ENCODE measurements at places on chromosomes 5 and 9. TPM values are rescaled to one million over a fixed set of nuclear protein-coding genes. Genes with fewer than 3 reads are reported as not detected.

DNA sequence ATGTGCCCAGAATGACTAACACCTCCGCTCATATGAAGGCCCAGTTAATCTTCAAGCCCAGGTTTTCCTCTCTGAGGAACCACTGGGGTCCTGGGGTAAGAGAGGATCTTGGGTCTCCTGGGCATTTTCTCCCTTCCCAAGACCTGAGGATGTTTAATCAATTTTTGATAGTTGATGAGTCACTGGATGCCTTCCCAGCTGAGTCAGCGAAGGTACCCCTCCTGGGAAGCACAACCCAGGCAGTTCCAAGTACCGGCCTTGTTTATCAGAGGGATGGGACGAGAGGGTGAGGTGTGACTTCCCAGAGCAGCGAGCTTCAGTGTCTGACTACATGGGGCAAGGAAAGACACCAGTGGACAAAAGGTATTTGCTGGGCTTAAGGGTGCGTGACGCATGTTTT, 119.6 kb upstream of the IL12B start:
- DNase-seq: no peak

- no peak for DNase-seq
These were observed 8.2 kb downstream of the ABL1 start for GRCh38 chr9:130843049-130843908.

POU5F2 gene
- 3.2 TPM for total RNA-seq

GRCh38 chr5:5149154-5149553, 9.0 kb downstream of the ADAMTS16 start:
- no peak for DNase-seq

ADAMTS12 gene
- total RNA-seq: 3.7 TPM

GRCh38 chr5:61625681-61626621, 293.9 kb downstream of the ZSWIM6 start:
- peak; percentile 58 for DNase-seq

DNA sequence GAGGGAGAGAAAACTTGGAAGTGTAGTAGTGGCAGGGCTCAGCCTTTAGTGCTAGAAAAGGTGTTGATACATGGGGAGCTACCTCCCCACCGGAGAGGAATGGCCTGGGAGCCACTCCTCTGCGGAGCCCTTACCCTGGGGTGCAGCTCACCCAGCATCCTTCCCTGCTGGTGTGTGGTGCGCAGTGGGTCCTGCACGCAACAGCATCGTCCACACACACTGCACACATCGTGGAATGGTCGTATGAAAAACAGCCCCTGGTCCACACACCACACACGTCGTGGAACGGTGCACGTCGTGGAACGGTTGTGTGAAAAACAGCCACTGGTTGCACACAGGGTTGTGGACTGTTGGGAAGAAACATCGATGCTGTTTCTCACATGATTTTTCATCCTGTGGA, 16.1 kb upstream of the AHRR start:
- DNase-seq: no peak

DNA sequence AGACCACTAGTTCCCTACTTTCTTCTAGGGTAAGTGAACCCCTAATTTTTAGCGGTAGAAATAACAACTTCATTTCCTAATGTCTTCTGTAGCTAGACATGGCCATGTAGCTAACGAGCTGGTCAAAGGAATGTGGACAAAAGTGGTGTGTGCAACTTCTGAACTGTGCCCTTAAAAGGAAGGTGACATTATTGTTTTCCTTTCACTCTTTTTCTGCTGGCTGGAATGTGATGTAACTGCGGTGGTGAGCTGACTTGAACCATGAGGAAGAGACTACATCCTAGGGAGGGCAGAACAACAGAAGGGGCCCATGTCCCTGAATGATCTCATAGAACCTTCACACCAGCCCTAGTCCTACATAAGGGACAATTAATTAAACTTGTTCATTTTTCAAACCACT, 1.3 kb upstream of the SNX2 start:
- no peak for DNase-seq

DNA sequence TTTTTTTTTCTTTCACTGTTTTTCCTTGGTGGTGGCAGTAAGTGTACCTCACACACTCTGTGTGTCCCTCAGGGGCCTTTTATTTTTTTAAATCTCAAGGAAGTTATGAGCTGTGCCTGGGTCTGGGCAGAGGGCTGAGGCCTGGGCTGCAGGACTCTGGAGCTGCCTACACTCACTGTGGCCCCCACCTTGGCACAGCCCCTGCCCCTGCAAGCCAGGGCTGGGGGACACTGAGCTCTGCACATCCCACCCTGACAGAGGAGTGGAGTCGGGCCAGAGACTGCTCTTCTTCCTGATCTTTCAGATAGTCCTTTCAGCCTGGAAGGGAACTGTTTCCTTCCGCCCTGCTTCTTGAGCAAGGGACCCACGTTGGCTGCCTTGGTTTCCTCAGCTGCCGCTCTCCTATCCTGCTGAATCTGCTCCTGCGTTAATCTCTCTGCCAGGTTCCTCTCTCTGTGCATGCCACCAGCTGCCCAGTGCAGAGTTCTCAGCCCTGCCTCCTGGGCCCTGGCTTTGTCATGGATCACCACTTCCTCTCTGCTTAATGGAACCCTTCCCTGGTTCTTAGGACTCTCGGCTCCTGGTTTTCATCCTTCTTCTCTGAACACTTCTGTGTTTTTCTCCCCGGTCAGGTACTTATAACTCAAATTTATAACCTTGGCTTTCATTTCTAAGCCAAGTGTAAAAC, 502.3 kb downstream of the DIRAS2 start:
- DNase-seq: no peak

GRCh38 chr9:70525519-70525918, 111.1 kb upstream of the KLF9 start:
- no peak for DNase-seq

ZFP2 gene
- 5.5 TPM for total RNA-seq

DNA sequence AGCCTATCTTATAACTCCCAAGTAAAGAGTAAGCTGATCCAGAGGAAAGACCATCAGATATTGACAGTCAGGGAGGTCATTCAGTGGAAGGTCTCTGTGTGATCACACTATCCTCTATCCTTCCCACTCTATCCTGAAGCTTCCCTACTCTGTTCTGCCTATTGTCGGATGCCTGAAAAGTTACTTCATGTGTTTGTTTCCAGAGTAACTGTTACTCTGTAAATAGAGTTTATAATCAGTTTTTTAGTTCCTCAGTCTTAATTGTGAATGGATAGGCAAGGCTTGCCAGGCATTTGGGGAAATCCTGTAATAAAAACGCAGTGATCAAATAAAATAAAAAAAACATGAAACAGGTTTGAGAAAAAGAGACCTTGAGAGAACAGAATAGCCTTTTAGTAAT, 79.8 kb downstream of the XRCC4 start:
- DNase-seq: no peak

GRCh38 chr5:29796013-29796412, 1397.5 kb upstream of the CDH6 start:
- no peak for DNase-seq

RLN2 gene
- total RNA-seq: 2.5 TPM

DNA sequence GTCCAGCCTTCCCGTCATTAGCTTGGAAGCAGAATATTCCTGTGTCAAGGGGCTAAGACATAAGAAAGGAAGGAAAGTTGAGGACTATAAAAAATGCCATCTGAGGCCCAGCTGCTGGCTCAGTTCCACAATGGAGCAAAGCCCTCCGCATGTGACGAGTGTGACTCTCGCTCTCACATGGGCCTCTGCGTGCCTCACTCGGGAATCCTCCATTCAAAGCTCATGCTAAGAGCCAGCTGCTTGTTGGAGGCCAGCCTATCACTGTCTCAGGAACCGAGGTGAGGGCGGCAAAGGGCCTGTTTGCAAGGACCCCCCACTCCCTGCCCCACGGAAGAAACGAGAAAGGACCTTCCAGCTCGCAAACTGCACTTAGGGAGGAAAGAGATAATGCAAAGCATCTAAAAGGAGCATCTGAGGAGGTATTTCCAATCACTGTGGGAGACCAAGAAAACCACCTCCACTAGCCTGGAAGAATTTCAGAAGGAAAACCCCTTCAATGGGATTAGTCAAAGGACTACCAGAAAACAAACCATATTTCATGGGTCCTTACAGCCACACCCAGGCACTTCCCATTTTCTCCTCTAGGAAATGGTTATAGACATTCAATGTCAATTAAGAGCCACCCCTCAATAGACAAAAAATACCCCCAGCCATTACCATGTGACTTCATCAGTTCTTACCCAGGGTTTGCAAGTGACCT, 95.3 kb downstream of the PRRT1B start:
- DNase-seq: no peak

ZSWIM6 gene
- 13.7 TPM for total RNA-seq

DNA sequence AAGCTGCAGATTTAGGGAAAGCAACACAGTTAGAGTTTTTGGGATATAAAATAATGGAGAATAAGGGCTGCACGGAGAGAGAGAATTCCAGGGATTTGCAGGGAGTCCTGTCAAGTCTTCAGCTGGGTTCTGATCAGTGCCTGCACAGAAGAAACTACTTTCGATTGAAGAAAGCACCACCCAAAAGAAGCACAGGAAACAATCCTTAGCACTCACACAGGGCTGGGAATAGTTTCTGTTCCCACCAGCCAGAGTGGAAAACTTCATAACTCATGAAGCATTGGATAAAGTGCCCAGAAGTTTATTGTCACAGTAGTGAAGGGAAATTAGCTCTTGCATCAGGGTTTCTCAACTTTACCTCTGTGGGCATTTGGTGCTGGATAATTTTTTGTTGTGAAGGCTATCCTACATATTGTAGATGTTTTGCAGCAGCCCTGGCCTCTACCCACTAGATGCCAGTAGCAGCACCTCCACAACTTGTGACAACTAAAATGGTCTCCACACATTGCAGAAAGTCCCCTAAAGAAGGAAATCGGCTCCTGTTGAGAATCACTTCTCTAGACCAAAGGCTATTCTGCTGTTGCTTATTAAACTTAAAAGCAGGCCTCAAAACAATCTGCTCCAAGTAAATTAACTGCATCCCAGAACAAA, 71.0 kb upstream of the FAM120A start:
- DNase-seq: no peak

GRCh38 chr5:173742432-173742816, 126.0 kb upstream of the BOD1 start:
- no peak for DNase-seq

GPR21 gene
- total RNA-seq: 0.97 TPM

- DNase-seq: no peak
These were observed 58.3 kb downstream of the UHRF2 start for GRCh38 chr9:6471231-6471850.

GRCh38 chr5:34061993-34062392, 19.0 kb upstream of the C1QTNF3 start:
- no peak for DNase-seq

DNA sequence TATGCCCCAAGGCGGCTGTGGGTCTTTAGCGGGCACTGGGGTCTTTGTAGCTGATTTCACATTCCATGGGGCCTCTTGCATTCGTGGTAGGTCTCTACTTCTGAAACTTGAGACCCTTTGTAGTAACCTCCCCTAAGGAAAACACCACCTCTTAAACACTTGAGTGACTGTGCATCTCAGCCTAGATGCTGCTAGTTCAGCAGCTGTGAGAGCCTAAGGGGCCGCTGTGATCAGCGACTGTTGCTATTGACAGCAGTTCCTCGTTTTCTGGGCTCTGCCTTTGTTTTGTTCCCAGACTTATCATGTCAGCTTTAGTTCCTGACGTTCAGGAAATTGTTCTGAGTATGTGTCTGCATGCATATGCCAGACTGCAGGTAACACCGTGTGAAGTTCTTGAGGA, 171.2 kb downstream of the HSPA4 start:
- DNase-seq: no peak

GRCh38 chr5:32223972-32224609, 50.0 kb upstream of the GOLPH3 start:
- no peak for DNase-seq

GRCh38 chr9:121901616-121902015, 191.5 kb downstream of the TTLL11 start:
- no peak for DNase-seq

DNA sequence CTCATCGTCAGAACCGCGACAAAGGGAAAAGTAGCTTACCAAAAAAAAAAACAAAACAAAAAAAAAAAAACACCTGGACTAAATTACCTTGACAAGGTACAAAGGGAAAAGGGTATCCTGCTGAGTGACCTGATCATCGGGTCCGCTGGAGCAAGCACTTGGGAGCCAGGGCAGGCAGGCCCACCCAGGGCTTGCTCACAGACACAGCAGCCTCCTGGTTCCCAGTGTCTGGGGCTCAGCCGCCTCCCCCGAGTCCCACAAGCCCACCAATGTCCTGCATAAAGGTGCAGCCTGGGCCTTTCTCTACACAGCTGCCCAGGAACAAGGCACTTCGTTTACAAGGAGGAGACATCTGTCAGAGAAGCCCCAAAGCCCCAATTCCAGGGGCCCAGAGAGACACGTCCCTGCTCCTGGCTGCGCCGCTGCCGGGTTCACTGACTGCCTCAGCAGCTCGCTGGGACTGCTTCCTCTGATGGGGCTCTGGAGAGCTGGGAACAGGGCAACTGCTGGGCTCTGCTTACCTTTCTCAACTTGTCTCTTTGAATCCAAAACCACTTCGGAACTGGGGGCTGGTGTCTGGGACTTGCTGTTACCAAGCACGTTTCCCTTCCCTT, 63.4 kb downstream of the GOLM1 start:
- no peak for DNase-seq

Measured in prostate gland (tissue), 2 donors.